Neural crest cell (in vitro differentiated cells): ENCODE measurements at places on chromosomes 3 and 15. TPM values are rescaled to one million over a fixed set of nuclear protein-coding genes. Genes with fewer than 3 reads are reported as not detected.

DNA sequence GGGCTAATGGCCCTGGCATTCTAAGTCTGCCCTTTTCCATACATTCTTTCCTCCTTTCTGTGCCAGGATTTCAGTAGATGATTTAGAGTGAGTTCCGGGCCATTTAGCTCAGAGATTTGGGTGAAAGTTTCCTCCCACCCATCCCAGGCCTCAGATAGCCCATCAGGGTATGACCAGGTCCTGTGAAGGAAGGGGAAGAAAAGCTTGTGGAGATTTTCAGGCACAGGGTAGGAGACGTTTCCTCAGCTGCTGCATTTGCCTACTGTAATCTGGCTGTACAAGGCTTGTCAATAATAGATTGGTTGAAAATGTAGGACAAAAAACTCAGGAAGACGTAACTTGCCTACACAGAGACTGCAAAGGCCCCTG is 63.2 kb upstream of the BCL6 start:
- no peak for DNase-seq
- H3K27me3 ChIP-seq: peaks cover 3% of the 10 kb centered on the region
- H3K27ac ChIP-seq: no peak overlapping the region
- no peak overlapping the region for H3K4me3 ChIP-seq

DNA sequence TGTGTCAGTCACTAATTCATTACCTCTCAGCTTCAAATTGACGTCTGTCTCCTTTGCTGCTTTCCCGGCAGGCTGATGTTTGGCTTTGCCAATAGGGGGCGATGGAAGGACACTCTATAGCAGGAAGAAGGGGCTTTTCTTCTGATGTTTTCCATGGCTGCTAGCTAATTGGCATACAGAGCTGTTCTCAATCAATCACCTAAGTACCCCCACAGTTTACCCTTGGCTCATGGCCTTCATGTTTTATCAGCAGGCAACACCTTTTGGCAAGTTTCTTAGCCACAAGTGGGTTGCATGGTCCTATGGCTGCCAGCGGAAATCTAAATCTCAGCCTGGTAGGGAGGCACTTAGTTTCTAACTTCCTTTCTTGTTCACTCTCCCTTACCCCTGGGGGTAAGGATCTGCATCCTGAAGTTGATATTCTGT is 45.0 kb downstream of the ESYT3 start:
- H3K27me3 ChIP-seq: no peaks in the 10 kb centered on the region
- H3K36me3 ChIP-seq: no peaks in the 10 kb centered on the region
- DNase-seq: peak; percentile 60
- H3K4me3 ChIP-seq: no peak overlapping the region
- no peaks in the 10 kb centered on the region for H3K4me1 ChIP-seq

DNA sequence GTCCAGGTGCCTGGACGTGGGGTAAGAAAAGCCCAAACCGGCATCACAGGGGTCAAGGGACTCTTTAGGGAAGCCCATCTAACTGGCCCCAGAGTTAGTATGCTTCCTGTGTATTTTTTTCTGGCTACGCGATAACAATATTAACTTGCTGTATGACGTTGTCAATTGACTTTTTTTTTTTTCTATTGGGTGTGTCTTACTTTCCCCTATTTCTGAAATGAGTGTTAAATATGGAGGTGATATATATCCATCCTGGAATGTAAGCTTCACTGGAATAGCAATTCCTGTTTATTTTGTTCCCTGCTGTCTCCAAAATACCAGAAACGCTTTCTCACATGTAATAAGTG is 598 bp upstream of the GMNC start:
- no peak for DNase-seq
- peak overlapping the region; percentile 19 for H3K27ac ChIP-seq
- peaks cover 64% of the 10 kb centered on the region for H3K27me3 ChIP-seq
- peak overlapping the region; percentile 86 for H3K4me3 ChIP-seq
- H3K4me1 ChIP-seq: no peaks in the 10 kb centered on the region

- DNase-seq: no peak
- no peak overlapping the region for H3K4me3 ChIP-seq
- H3K27ac ChIP-seq: no peak overlapping the region
- H3K27me3 ChIP-seq: no peaks in the 10 kb centered on the region
- no peaks in the 10 kb centered on the region for H3K36me3 ChIP-seq
- no peaks in the 10 kb centered on the region for H3K4me1 ChIP-seq
Measured at GRCh38 chr3:182440101-182440500, 353.2 kb upstream of the ATP11B start.

- H3K27ac ChIP-seq: no peak overlapping the region
- no peak for DNase-seq
- H3K27me3 ChIP-seq: no peaks in the 10 kb centered on the region
- no peaks in the 10 kb centered on the region for H3K36me3 ChIP-seq
- no peaks in the 10 kb centered on the region for H3K4me1 ChIP-seq
Measured at GRCh38 chr3:115823083-115823482, 199.8 kb downstream of the GAP43 start.

DNA sequence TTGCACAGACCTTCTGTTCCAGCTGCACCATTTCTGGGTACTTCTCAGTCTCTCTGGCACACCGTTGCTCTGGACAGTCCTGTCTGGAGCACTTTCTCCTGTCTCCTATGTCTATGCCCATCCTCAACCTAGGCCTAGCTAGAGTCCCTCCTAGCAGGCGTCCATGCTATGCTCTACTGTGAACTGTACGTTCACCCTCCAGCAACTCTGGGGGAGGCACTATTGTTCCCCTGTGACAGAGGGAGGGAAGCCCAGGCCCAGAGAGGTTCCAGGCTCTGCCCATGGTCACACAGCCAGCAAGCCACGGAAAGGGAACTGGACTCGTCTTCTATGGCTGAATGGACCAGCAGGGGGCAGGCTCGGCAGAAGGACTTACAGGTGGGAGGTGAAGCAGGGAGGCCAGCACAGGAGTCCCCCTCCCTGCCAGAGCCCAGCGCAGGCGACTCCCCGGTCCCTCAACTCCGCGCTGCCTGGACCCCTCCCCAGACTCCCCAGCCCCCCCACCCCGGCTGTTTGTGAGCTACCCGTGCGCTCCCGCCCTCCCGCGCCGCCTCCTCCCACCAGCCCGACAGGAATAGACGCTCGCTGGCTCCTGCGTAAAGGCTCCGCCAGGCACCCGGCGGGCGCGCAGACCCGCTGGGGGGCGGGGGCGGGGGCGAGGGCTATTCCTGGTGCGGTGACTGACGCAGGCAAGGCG is 1.7 kb upstream of the LINGO1 start:
- H3K27me3 ChIP-seq: peaks cover 30% of the 10 kb centered on the region
- peaks cover 25% of the 10 kb centered on the region for H3K4me1 ChIP-seq
- peak overlapping the region; percentile 43 for H3K27ac ChIP-seq
- peak; percentile 80 for DNase-seq

- peaks cover 3% of the 10 kb centered on the region for H3K36me3 ChIP-seq
- H3K27me3 ChIP-seq: no peaks in the 10 kb centered on the region
- DNase-seq: no peak
- no peak overlapping the region for H3K4me3 ChIP-seq
- no peak overlapping the region for H3K27ac ChIP-seq
Measured at GRCh38 chr15:98069256-98069655, 108.8 kb downstream of the ARRDC4 start.

GRCh38 chr15:75200765-75201615 is 692 bp upstream of the C15orf39 start:
- H3K27ac ChIP-seq: no peak overlapping the region
- peaks cover 23% of the 10 kb centered on the region for H3K27me3 ChIP-seq
- peaks cover 29% of the 10 kb centered on the region for H3K4me1 ChIP-seq
- DNase-seq: no peak
- H3K36me3 ChIP-seq: no peaks in the 10 kb centered on the region
- H3K4me3 ChIP-seq: peak overlapping the region; percentile 93

DNA sequence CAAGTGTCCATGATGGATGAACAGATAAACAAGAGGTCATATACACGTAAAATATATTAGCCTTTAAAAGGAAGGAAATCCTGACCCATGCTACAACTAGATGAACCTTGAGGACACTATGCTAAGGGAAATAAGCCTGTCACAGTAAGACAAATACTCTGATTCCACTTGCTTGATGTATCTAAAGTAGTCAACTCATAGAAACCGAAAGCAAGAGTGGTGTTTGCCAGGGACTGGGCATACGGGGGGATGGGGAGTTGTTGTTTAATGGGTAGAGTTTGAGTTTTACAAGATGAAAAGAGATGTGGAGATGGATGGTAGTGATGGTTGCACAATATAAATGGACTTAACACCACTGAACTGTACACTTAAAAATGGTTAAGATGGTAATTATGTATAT is 65.4 kb downstream of the C3orf70 start:
- DNase-seq: no peak
- no peaks in the 10 kb centered on the region for H3K36me3 ChIP-seq
- H3K4me3 ChIP-seq: no peak overlapping the region
- H3K4me1 ChIP-seq: no peaks in the 10 kb centered on the region

GRCh38 chr3:152222327-152222726 is 46.4 kb upstream of the MBNL1 start:
- peaks cover 9% of the 10 kb centered on the region for H3K4me1 ChIP-seq
- DNase-seq: no peak
- H3K4me3 ChIP-seq: no peak overlapping the region
- H3K27ac ChIP-seq: no peak overlapping the region
- H3K36me3 ChIP-seq: no peaks in the 10 kb centered on the region
- no peaks in the 10 kb centered on the region for H3K27me3 ChIP-seq

- H3K4me1 ChIP-seq: no peaks in the 10 kb centered on the region
- no peaks in the 10 kb centered on the region for H3K27me3 ChIP-seq
- H3K27ac ChIP-seq: no peak overlapping the region
- H3K36me3 ChIP-seq: no peaks in the 10 kb centered on the region
- no peak overlapping the region for H3K4me3 ChIP-seq
- DNase-seq: no peak
Measured at GRCh38 chr15:101310508-101310907, 15.5 kb upstream of the SNRPA1 start.

The GLDN gene
- total RNA-seq: 1.7 and 2.4 TPM in 2 replicates

The BCHE gene
- total RNA-seq: 45.2 and 52.9 TPM in 2 replicates

The ZKSCAN7 gene
- total RNA-seq: 17.3 and 21.0 TPM in 2 replicates
